ENCODE measurements at places on chromosomes 16 and 17.
A peak's percentile ranks its signal among the peaks of the same experiment; 100 is the strongest.

DNA sequence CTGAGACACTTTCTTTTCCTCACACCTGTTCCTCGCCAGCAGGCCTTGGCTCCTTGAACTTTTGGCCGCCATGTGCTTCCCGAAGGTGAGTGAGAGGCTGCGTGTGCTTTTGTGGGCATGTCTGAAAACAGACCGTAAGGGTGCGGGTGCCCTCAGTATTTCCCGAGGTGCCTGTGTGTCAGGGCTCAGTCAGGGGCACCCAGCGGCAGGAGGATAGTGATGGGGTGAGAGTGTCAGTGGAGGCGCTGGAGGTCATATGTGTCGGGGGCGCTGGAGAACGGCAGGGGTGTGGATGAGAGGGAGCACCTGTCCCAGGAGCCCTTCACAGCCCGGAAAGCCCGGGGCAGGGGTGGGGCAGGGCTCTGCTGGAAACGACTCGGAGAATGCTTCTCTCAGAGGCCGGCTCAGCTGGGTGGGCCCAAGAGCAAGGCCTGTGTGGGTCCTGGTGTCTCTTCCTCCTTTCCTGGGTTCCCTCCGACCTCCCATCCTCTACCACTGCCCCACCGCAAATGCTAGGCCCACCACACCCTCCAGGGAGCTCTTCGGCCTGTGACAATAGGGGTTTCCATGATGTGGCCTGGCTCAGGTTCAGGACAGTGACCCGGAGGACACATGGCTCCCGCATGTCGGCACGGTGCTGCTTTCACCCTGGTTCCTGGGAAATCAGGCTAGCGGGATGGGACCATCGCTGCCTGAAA, 451 bp downstream of the IL32 start:
- DNase-seq: no peak

- peak; percentile 82 for DNase-seq
These were observed 9.5 kb upstream of the PAM16 start for GRCh38 chr16:4360538-4361021.

DNA sequence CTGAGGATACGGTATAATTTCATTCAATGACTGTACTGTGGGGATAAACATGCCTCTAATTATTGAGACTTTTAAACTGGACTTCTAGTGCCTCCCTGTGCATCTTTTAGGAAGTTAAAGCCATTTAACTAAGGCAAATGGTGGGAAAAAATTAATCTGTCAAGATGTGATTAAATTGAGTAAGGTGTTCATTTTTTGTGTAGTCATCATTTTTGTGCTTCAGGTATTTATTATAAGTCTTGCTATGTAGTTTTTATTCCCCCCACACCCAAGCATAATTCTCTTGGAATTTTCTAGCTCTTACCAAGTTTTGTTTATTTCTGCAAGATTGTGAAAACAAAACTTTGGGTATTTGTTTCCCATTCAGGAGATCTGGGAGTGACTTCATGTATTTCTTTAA, 10.2 kb downstream of the TAF15 start:
- DNase-seq: no peak

DNA sequence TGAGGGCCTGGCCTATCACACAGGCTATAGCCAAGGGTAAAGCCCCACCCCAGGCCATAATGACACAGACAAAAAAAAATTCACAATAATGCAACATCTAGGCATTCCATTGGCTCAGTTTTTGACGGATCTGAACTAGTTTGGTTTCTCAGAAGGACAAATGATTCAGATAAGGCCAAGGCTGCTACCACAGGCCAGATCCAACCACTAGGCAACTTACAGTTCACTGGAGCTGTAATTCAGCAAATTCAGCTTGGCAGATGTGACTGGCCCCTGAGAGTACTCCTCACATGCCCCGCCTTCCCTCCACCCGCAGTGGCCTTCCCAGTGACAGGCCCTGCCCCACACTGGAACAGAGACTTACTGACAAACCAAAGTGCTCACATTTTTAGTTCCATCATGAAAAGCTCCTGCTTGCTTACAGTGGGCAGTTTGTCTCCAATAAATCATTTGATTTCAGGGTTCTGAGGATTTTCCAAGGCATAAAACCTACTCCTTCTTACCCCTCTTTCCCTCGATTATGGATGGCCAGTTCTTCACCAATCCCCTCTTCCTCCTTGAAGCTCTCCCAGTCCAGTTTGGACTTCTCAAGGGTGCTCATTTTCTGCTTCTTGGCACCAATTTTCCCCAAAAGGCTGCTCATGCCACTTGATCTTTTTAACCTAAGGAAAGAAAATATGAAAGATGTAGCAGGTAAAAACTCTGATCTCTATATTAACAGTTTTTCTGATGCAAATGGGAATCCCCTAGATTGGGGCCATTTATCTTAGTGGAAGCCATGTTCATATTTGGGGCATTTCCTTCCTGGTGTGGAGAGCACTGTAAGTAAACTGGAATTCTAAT, 53.3 kb upstream of the BCAR1 start:
- DNase-seq: no peak

DNA sequence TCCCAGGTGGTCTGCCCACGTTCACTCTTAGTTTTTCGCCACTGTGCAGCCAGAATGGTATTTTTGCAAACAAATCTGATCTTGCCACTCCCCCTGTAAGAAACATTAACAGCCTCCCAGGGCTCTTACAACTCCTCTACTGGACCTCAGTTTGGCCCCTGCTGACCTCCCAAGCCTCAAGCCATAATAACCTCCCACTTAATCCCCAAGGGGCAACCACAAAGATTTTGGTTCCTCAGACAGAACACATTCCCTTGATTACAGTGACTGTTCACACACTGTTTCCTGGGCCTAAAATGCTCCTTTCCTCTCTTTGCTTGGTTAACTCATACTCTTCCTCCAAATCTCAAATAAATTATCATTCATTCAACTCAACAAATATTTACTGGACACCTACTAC, 21.5 kb upstream of the CD300E start:
- DNase-seq: no peak

GRCh38 chr17:8140065-8141029, 11.9 kb downstream of the PER1 start:
- no peak for DNase-seq

GRCh38 chr16:48963306-48963705, 318.3 kb downstream of the CBLN1 start:
- DNase-seq: no peak

GRCh38 chr17:33832262-33832661, 422.8 kb upstream of the CCL2 start:
- DNase-seq: peak; percentile 80
